ENCODE measurements at places on chromosomes 4 and X.

- no peak for DNase-seq
Observed at GRCh38 chr4:168059251-168059650, 33.1 kb upstream of the ANXA10 start.

- DNase-seq = no peak
Observed at GRCh38 chrX:45596188-45596808, 395.6 kb upstream of the DIPK2B start.

DNA sequence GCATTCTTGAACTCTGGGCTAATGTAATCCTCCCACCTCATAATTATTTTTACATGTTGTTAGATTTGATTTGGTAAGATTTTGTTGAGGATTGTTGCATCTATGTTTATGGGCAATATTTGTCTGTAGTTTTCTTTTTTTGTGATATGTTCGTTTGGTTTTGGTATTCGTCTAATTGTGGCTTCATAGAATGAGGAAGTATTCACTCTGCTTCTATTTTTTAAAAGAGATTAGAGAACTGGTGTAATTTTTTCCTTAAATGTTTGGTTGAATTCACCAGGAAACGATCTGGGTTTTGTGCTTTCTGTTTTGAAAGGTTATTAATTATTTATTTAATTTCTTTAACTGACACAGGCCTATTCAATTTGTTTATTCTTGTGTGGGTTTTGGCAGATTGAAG lies 161.2 kb upstream of the NUDT6 start:
- no peak for DNase-seq

GRCh38 chrX:21932292-21933002 lies 8.1 kb upstream of the SMS start:
- no peak for DNase-seq

DNA sequence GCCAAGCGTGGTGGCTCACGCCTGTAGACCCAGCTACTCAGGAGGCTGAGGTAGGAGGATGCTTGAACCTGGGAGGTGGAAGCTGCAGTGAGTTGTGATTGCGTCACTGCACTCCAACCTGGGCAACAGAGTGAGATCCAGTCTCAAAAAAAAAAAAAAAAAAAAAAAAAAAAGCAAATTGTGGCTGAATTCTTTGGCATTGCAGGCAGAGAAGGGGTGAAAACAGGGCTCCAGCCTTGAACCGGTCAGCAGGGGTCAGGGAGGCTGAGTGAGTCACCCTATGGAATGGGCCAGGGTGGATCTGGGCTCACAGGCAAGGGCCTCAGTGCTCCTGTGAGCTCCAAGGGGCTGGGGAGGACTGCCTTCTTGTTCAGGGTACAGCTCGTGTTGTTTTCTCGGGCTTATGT lies 13.2 kb upstream of the FAM3A start:
- DNase-seq = no peak

- DNase-seq = no peak
Observed at GRCh38 chrX:119427024-119427794, 28.1 kb downstream of the SLC25A43 start.

- no peak for DNase-seq
Observed at GRCh38 chrX:114162068-114162735, 421.7 kb upstream of the HTR2C start.

DNA sequence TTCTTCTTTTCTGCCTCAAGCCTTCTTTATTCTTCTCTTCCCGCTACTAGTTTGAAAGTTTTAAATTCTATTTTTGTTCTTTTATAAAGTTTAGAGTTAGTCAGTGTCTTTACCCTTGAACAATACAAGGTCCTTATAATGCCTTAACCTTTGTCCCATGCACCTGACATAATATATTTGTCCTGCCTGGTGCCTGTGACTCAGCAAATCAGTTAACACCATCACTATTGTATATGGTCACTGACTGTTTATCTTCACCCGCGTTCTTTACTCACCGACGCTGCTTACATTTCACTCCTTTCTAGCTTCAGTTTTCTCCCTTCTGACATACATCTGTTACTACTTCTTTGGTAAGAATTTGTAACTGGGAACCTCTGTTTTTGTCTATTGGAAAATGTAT lies 5.7 kb downstream of the SMIM20 start:
- no peak for DNase-seq

DNA sequence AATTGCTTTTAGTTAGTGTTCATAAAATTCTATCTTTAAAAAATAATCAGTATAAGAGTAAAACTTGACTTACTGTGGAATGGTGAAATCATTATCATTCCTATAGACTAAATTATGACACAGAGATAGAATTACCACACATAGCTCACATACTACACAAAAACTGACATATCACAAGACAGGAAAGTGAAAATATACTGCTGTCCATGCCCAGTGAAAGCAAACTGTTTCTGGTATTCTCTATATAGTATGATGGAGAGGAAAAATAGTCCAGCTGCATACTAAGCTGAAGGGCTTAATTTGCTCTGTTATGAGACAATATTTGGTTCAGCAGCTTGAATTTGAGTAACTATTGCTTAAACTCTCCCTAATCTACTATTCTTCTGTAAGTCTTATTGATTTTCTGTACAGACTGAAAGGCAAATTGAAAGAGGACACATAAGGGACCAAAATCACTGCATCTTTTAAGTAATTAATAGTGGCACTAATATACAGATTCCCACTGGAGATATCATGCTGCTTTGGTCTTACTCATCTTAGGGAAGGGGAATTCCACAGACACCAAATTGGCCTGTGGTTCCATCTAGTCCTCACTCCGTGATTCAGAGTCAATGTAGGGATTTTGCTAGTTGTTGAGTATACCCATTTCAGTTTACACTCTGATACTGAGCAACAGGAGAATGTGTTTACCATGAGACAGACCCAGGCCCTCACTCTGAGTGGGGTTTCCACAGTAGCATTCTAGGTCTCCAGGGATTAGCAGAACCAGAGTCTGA lies 47.4 kb upstream of the AGA start:
- no peak for DNase-seq

- DNase-seq = no peak
Observed at GRCh38 chrX:135354288-135354687, 45.0 kb downstream of the ETDC start.
